ENCODE measurements at places on chromosomes 1 and 21.

DNA sequence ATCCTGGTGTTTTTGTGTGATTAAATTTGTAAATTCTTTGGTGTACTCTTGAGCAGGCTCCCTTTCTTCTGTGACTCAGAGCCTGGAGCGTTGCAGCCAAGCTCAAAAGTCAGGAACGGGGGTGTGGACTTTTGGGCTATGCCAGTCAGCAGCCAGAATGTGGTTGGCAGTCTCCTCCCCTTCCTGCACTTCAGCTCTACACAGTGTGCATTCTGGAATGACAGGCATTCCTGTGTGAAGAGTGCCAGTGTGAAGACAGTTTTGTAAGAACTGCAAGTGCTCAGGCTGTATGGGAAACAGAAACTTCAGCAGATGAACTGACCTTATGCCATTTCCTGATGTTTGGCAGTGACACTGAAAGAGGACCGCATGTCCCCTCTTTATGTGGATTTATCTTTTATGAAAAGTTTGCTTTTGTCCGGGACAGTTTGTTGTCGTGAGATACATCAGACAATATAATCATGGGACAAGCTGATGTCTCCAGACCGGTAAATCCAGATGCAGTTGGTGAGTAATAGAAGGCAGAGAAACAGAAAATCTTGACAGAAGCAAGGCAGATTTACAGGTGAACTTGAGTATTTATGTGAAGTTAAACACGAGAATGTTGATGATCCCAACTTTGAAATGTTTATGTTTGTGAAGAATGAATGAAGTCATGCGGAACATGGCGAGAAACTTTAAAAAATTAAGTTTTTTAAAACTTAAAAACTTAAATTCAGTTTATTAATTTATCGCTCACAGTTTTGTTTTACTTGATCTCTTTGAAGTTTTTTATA is 67.7 kb upstream of the RCC1 start:
- DNase-seq = peak; percentile 81

GRCh38 chr1:5858844-5859407 is 133.3 kb downstream of the NPHP4 start:
- no peak for DNase-seq

DNA sequence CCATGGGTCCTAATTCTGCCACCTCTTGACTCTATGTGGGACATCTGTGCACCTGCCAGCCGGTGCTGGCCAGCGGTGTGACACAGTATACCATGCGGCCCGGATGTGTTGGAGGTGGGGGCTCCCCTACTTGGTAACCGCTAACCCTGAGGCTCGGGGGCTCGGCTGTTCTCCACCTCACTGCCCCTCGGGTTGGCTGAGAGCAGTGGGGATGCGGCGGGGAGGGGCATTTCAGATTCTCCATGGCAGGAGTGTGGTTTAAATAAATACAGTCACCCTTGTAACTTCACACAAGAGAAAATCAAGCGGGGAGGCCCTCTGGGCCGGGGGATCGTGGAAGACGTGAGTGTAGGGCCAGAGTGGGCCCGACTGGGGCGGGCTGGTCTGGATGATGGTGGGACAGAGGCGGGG is 11.0 kb downstream of the KRTAP10-1 start:
- no peak for DNase-seq

GRCh38 chr1:158496374-158496773 is 24.4 kb downstream of the OR10R2 start:
- no peak for DNase-seq

DNA sequence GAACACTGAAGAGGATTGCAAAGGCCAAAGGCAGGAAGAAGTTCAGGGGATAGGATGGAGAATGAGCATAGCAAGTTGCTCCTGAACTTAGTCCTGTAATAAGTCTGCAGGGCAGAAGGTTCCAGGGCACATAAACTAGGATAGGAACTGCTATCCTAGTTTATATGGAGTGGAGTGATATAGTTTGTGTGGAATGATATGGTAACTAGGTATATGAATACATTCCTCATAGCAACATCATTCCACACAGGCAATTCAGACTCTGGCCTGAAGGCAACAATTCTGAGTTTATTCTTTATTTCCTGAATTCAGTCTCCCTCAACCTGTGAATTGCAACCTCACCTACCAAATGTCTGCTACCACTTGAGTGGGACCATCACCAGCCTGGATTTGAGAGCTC is 154.9 kb upstream of the GREM2 start:
- DNase-seq = no peak

DNA sequence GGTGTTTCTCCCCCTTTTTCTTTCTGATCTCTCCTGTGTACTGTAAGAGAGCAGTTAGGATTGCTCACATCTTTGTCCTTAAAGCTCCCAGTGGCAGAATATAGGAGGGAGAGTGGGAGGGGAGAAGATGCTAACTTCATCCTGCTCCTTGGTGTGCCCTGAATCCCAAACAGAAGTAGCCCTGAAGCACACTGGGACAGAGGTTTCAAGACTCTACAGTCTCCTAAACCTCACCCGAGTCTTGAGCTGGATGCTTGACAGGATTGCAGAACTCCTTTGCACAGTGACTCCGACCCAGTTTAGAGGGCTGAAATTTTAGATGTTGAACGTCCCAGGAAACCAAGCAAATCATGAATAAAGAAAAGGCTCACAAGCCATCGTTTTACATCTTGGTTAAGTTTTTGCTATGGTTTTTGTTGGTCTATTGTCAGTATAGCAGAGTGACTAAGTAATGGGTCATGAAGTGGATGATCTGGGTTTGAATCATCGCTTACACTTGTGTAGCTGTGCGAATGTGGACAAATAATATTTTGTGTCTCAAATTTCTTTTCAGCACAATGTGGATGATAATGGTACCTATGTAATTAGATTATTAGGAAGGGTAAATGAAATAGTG is 37.5 kb downstream of the XCL2 start:
- DNase-seq = no peak

DNA sequence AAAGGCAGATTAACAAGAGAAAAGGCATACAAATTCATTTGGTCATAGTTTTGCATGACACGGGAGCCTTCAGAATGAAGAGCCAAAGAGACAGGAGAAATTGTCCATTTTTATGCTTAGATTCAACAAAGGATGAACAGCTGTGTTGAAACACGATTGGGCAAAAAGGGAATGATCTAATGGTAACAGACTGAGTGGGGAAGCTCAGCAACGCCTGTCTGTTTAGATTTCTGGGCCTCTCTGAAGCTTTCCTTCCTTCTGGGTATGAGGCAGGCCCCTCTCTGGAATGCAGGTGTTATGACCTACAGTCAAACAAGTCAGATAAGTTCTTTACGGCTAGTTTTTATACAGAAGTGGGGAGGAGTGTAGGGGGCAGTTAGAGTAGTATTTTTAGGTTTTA is 154.6 kb downstream of the RGS7 start:
- DNase-seq = no peak

DNA sequence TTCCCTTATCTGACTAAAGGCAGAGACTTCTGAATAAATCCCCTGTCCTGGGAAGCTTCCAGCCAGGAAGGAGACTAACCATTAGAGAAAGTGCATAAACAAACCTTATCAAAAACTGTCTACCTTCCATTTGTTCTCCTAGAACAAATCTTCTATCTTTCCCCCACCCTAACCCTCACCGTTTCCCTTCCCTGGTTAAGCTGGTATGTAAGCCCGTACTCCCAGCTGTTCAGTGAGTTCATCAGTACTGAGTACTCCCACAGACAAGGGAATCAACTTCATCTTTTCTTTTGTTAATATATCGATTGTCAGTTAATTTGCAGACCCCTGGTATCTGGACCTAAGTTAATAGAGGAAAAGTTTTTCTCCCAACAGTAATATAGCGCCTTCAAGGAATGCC is 20.1 kb upstream of the COG2 start:
- no peak for DNase-seq

GRCh38 chr1:177912991-177913390 is 56.9 kb downstream of the SEC16B start:
- DNase-seq = no peak

DNA sequence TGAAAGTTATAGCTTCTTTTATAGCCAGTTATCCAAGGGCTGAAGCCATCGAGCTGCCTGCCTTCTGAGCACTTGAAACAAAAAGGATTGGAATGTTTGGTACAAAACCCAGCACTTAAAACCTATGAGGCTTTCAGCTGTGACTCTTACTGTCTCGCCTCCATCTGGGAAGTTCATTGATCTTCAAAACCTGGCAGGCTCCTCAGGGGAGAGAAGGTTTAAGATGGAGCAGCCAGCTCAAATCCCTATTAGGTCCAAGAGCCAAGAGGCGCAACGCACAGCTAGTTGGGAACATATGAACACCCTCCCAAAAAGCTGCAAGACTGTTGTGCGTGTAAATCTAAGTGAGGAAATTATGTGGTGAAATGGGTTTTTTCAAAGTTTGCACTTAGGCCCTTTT is 33.4 kb downstream of the BACE2 start:
- DNase-seq = peak; percentile 60

DNA sequence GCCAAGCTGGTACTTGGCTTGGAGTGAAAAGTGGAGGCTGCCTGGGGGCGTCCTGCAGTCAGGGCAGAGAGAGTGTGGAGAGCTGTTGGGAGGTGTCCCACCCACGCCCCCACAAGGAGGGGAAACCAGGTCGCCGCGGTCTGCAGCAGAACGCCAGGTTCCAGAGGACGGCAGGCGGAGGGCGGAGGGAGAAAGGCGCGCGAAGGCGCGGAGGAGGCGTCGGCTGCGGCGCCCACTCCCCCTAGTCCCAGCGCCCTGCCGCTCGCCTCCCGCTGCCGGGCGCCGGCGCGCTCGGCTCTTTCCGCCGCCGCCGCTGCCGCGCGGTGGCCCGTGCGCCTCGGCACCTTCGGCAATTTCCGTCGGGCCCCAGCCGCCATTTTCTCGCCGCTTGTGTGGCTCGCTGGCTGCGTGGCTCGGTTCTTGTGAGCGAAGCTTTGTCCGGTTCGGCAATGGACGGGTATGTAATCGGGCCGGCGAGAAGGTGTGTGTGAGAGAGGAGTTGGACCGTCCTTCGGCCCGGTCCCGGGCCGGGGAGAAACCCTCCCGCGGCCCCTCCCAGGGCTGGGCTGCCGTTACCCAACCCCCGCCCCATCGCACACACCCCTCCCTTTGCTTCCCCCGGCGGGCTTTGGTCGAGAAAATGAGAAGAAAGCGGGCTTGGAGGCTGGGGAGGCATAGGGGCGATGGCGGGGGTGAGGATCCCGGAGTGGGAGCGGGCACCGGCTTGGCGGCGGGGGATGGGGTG is at the start of gene PTBP2:
PTBP2 (plus strand) TSS at position 369 of the 745 bp plus-strand sequence; CDS start at position 450, 81 bp downstream.
- DNase-seq = peak; percentile 92

DNA sequence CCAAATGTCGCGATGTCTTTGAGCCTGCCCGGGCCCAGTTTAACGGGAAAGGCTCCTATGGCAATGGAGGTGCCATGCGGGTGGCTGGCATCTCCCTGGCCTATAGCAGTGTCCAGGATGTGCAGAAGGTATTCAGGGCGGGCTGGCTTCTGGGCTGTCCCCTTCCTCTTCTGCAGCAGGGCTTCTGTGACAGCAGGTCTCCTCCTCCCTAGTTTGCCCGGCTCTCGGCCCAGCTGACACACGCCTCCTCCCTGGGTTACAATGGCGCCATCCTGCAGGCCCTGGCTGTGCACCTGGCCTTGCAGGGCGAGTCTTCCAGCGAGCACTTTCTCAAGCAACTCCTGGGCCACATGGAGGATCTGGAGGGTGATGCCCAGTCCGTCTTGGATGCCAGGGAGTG is 3.0 kb downstream of the ADPRS start:
- DNase-seq = no peak

DNA sequence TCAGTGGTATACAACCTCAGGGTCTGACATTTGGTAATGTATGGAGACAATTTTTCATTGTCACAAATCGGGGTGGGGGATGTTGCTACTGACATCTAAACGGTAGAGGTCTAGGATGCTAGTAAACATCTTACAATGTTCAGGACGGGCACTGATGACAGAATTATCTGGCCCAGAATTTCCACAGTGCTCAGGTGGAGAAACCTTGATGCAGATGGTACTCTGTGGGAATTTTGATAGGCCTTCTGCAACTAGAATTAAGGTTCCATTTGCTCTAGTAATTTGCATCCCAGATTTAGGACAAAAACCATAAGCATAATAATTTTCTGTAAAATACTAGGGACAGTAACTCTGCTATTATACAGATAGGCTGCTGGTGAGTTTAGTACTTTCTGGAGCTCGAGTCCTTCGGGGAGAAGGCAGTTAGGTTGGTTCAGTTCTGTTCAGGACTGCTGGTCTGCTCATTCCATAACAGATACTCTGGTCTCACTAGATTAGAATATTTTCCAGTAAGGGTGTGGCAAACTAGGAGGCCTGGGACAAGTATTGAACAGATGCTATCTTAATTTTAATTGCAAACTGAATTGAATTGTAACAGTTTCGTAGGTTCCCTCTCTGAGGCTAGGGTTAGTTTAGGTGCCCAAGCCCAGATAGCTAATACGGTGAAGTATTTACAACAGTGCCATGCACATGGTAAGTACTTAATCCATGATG is 11.4 kb downstream of the METTL13 start:
- no peak for DNase-seq

- peak; percentile 72 for DNase-seq
Observed at GRCh38 chr1:119001181-119002027, 13.3 kb upstream of the TBX15 start.

GRCh38 chr1:150009604-150010392 is 728 bp downstream of the OTUD7B start:
- DNase-seq = peak; percentile 67

- no peak for DNase-seq
Observed at GRCh38 chr21:34192646-34193285, 119.4 kb downstream of the MRPS6 start.

- DNase-seq = no peak
Observed at GRCh38 chr1:15004396-15004795, 149.2 kb upstream of the TMEM51 start.

GRCh38 chr1:53956308-53957168 is 10.4 kb downstream of the LRRC42 start:
- no peak for DNase-seq

GRCh38 chr1:219961684-219962083 is 33.3 kb upstream of the SLC30A10 start:
- DNase-seq = no peak

DNA sequence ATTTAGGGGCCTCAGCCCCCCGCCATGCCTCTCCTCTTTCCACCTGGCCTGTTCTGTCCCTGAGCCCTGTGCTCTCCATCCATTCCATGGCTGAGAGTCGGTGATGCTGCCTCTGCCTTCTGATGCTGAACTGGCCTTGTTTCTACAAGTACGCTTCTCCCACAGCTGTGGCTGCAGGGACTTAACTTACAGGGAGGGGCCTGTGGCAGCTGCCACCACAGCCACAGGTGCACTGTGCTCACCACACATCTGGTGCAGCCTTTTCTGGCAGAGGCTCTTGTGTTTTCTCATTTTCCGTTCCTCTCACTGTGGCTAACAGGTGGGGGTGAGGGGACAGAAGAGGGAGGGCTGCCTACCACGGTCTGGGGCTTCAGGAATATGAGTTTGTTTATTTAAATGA is 4.2 kb downstream of the FMO1 start:
- peak; percentile 75 for DNase-seq

GRCh38 chr1:225652729-225653462 is at the start of gene ENAH:
TSS of gene ENAH (minus strand) at chr1:225653123. CDS start at chr1:225652690, 433 bp downstream.
- DNase-seq = peak; percentile 91

DNA sequence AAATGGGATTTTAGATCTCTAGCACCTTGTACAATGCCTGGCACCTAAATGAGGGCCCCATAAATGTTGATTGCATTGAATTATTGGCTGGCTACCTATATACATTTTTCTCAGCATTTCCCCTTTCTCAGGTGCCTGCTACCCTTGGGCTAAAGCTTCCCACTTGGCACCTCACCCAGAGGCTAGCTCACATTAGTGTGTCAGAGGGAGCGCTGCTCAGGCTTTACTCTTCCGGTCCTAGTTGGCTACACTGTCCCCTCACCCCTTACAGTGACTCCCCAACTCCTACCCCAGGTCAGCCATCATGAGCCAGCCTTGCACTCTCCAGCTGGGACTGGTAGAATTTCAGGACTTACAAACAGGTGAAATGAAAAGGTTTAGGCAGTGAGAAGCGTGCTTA is 9.5 kb downstream of the TRAF5 start:
- DNase-seq = no peak
